H1 (cell line): ENCODE measurements at places on chromosomes 6 and 20.

DNA sequence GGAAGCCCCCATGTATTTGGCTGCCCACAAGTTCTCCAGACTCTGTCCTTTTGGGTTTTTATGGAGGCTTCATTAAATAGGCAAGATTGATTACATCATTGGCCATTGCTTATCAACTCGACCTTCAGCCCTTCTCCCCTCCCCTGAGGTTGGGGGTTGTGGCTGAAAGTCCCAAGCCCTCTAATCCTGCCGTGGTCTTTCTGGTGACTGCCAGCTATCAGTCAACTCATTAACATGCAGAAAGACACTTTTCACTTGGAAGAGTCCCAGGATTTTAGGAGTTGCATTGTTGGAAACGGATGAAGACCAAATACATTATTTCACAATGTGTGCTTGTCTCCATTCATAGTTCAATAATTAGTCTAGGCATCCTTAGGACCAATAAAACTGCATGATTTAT lies 9.5 kb downstream of the CDC5L start:
- no peak for DNase-seq

DNA sequence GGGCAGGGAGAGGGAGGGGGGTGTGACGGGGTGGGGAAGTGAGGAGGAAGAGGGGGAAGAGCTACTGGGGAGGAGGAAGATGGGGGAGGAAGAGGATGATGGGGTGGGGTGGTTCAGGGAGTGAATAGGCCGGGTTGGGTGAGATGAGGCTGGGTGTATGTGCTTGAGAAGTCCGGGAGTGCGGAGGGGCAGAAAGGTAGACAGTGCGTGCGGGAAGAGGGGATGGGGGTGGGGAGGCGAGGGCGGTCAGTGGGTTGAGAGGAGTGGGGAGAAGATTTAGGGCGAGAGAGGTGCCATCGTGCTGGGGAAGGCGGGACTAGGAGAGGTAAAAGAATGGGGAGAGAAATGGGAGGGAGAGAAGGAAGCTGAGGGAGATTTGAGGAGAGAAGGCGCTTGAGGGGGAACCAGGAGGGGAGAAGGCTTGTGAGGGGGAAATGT lies 30.9 kb upstream of the NOTCH4 start:
- DNase-seq = no peak

- DNase-seq = no peak
These were observed 95.8 kb upstream of the IRAK1BP1 start for GRCh38 chr6:78771586-78771985.

DNA sequence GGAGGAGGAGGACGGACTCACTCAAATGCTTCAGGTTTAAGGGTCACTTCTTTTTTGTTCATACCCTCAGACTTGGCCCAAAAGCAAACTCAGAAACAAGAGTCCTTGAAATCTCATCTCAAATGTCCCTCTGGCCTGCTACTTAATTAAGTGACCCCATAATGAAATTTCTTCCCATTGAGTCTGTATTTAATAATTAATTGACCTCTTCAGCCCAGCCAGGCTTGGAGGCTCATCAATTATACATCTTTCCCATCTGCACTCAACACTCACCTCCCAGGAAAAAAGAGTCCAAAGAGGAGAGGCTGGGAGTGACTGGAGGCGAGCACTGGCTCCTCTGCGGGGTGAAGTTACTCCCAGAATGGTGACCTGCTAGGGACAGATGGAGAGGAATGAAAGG lies 90.5 kb upstream of the EYA2 start:
- DNase-seq = no peak

GRCh38 chr20:49699200-49699992 lies 14.3 kb downstream of the B4GALT5 start:
- DNase-seq = no peak

DNA sequence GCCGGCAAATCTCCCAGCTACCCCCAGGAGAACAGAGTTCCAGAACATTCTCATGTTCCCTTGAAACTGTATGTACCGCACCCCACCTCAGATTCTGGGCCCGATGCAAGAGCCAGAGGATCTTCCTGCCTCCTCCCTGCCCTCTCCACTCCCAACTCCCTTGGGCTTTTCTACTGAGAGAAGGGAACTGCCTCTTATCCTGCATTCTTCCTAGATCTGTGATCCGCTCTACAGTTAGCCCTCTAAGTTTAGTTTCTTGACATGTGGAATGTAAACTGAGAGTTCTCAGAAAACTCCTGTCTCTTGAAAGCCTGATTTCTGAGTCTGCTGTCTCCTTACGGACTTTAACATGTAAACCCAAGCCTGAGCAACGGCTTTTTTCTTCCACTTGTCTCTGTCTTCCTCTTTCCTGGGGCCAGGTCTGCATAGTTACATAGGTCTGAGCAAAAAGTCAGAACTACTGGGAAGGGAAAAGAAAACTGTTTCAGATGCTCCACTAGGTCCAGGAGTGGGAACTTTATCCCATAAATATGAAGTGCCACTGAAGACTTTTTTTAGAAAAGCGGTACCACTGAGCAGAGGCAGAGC lies 86.5 kb upstream of the TNFAIP3 start:
- no peak for DNase-seq

GRCh38 chr6:113315165-113315564 lies 542.0 kb upstream of the MARCKS start:
- no peak for DNase-seq

DNA sequence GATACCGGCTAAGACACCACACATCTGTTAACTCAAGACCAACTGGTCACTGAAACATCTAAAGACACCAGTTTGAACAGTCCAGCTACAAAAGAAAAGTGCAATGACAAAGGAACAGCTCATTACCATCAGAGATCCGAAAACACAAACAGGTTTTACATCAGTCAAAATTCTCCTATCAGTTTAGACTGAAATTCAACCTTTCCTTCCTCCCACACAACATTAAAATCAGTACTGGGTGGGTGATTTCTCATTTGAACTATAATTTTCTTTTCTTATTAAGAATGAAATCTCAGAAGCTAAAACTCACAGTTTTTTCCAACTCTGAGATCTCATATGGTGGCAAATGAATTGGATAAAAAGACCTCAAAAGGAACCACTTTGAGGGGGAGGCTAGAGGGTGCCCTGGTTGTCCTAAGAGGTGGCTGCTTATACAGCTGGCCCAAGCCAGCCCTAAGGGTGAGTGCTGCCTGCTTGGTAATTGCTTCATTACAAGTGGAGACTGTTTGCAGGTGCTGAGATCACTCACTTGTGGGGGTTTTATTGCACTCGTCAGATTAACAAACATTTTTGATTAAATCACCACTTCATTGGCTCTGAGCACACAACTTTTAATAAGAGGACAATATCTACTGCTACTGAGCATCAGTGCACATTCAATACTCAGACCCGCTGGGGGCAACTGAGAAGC lies 4.3 kb downstream of the CCDC167 start:
- no peak for DNase-seq

GRCh38 chr6:124040655-124041054 lies 237.0 kb downstream of the NKAIN2 start:
- no peak for DNase-seq

- no peak for DNase-seq
These were observed 842.6 kb upstream of the MANEA start for GRCh38 chr6:94734751-94735150.

DNA sequence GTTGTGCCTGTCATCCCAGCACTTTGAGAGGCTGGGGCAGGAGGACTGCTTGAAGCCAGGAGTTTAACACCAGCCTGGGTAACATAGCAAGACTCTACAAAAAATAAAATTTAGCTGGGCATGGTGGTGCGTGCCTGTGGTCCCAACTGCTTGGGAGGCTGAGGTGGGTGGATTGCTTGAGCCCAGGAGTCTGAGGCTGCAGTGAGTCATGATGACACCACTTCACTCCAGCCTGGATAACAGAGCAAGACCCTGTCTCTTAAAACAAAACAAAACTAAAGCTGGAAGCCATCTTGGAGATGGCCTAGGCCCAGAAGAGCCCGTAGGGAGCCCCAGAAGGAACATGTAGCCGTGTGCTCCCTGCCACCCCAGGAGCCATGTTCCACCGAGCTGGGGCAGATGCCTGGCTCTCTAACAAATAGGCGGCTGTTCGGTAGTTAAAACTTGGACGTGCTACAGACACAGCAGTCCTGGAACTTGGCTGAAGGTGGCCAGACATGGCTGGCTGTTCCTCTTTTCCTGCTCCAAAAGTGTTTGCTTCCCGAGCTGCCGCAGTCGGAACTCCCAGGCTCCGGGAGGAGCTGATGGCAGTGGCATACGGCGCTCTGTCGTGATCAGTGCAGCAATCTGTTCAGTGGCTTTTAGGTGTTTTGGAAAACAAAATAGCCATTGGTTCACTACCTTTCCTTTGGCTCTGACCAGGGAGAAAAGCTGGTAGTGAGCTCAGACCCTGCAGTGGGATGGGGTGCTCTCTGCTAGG lies 37.0 kb downstream of the DYNLT1 start:
- DNase-seq = no peak

GRCh38 chr6:149940672-149940982 lies 1.2 kb upstream of the ULBP2 start:
- no peak for DNase-seq

GRCh38 chr6:33634946-33635345 lies 13.8 kb downstream of the ITPR3 start:
- DNase-seq = no peak

GRCh38 chr6:152750694-152751093 lies at the start of gene VIP:
Gene VIP, plus strand, starts transcription at chr6:152750797. Its CDS starts 1,381 bp downstream, at chr6:152752178.
- peak; percentile 54 for DNase-seq

GRCh38 chr6:122143813-122144601 lies 255.4 kb upstream of the HSF2 start:
- DNase-seq = no peak

GRCh38 chr6:167485186-167485978 lies 160.5 kb downstream of the TTLL2 start:
- DNase-seq = no peak

- DNase-seq = no peak
These were observed 5.2 kb upstream of the NRSN2 start for GRCh38 chr20:341682-342081.

- no peak for DNase-seq
These were observed 160.8 kb downstream of the UBE3D start for GRCh38 chr6:82904860-82905259.

DNA sequence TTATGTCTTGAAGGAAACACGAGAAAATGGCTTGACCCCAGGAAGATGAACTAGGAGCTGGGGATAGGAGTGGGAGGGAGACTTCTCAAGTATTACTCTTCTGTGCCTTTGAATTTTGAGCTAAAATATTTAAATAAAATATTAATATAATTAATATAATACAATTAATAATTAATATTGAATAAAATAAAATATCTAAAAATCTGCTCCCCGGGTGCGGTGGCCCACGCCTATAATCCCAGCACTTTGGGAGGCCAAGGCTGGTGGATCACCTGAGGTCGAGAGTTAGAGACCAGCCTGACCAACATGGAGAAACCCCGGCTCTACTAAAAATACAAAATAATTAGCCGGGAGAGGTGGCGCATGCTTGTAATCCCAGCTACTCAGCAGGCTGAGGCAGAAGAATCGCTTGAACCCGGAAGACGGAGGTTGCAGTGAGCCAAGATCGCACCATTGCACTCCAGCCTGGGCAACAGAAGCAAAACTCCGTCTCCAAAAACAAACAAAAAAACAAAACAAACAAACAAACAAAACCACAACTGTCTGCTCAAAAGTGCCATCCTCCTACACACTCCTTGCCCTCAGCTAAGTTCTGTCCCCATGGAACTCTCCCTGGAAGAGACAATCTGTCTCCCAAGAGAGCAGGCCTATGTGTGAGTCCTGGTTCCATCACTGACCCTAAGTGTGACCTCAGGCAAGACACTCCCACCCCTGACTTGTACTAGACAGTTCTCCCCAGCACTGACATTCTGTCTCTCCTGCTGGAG lies 13.7 kb upstream of the TRIB3 start:
- no peak for DNase-seq

- no peak for DNase-seq
These were observed 192.7 kb downstream of the ARHGAP18 start for GRCh38 chr6:129517288-129517687.

DNA sequence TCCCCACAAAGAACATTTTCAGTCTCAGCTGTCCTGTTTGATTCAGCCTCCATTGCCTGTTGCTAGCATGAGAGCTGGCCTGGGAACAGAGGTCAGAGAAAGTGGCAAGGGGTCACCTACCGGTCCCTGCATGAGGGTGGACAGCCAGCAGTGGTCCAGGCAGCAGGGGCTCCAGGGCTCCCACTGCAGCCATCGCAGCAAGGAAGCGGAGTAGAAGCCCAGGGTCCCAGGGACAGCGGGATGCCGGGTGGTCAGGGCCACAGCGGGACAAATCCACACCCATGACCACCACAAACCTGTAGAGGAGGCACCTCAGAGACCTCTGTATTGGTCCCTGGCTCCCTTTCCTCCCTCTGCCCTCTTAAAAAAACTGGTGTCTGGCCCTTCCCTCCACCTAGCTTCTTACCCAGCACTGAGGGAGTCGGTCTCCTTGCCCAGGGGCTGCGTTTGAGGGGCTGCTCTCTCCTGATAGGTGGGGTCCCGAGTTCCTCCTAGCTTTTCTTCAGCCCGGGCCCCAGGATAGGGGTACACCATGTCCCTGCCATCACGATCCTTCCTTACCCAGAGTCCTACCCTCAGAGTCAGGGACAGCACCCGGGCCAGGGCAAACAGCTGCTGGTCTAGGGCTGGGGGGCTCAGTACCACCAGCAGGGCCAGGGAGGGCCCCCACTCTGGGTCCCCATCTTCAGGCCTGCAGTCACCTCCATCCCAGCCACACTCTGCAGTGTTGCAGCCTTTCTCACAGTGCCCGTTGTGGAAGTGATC lies 8.4 kb upstream of the GPSM3 start:
- DNase-seq = no peak

- no peak for DNase-seq
These were observed 21.7 kb downstream of the RIPK1 start for GRCh38 chr6:3090013-3090412.

GRCh38 chr6:68229566-68229965 lies 405.5 kb upstream of the ADGRB3 start:
- no peak for DNase-seq

- DNase-seq = no peak
These were observed 102.7 kb downstream of the KCNQ5 start for GRCh38 chr6:72724545-72724944.

- DNase-seq = no peak
These were observed 11.5 kb upstream of the CDKN1A start for GRCh38 chr6:36666826-36667591.

DNA sequence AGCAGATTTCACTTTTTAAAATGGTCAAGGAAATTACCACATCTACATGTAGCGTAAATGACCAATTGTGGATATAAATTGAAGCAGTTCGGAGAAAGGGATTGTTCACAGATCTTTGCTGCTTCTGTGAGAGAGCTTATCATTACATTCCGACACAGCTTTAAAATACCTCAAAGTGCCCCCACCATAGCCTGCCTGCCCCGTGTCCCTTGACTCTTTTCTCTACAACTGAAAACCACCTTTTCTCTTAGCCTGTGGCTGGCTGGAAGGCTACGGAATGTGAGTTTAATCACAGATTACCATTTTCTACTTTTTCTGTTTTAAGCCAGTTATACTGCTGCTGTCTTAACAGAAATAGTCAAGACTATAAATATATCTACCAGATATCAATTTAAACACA lies 347.2 kb upstream of the MAP3K7 start:
- no peak for DNase-seq

DNA sequence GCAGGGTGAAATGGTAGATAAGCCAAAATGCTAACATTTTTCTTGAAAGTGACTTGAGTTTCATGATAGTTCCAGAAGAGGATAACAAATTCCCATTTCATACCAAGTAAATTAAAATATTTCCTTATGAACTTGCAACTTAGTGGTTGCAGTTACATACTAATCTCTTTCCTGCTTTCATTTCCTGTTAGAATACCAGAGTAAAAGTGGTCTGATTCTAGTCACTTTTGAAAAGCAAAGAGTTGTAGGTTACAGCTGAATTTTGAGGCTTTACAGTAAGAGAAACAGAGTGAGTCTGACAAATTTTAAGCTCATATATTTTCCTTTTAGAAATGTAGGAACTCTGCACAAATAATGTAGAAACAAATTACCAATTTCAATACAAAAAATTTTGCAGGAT lies 117.4 kb downstream of the ZFAND3 start:
- DNase-seq = no peak

- DNase-seq = peak; percentile 63
These were observed 327.0 kb downstream of the BMP2 start for GRCh38 chr20:7094438-7094997.
